Calu3 (cell line): ENCODE measurements at places on chromosomes 13 and 19. TPM values are rescaled to one million over a fixed set of nuclear protein-coding genes. Genes with fewer than 3 reads are reported as not detected.

- DNase-seq = no peak
These were observed 3.3 kb downstream of the ATP5F1D start for GRCh38 chr19:1244693-1245451.

GRCh38 chr19:41420101-41420880 is 6.9 kb downstream of the B3GNT8 start:
- no peak for DNase-seq

- no peak for DNase-seq
These were observed at the start of gene GNG8 for GRCh38 chr19:46635920-46636761. Gene GNG8, minus strand, starts transcription at chr19:46636202. Its CDS starts 1,520 bp downstream, at chr19:46634682.

DNA sequence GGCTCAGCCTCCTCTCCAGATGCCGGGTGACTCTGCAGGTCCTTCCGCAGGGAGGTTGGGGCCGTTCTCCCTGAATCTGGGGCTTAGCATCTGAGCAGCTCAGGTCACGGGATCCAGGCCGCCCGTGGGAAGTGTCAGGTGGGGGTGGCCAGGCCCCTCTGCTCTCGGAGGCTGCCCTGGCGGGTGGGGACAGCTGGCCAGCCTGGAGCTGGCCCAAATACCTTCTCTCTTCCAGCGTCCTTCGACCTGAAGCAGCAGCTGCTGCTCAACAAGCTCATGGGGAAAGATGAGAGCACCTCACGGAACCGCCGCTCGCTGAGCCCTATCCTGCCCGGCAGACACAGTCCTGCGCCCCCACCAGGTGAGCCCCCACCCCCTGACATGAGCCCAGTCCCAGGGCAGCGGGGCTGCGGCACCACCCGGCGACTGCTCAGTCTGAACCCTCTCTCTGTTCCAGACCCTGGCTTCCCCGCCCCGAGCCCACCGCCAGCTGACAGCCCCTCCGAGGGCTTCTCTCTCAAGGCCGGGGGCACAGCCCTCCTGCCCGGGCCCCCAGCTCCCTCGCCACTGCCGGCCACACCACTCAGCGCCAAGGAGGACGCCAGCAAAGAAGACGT is 19.1 kb downstream of the PEX11G start:
- no peak for DNase-seq

GRCh38 chr19:33683881-33684537 is 62.3 kb downstream of the CHST8 start:
- DNase-seq = peak; percentile 49

GRCh38 chr13:65929436-65929835 is 1300.7 kb downstream of the PCDH9 start:
- no peak for DNase-seq

GRCh38 chr19:48874303-48875135 is 2.3 kb downstream of the PPP1R15A start:
- DNase-seq = no peak

- no peak for DNase-seq
These were observed 17.5 kb upstream of the ZNF492 start for GRCh38 chr19:22616659-22617058.

GRCh38 chr13:102881819-102882686 is 36.2 kb downstream of the ERCC5 start:
- DNase-seq = no peak

DNA sequence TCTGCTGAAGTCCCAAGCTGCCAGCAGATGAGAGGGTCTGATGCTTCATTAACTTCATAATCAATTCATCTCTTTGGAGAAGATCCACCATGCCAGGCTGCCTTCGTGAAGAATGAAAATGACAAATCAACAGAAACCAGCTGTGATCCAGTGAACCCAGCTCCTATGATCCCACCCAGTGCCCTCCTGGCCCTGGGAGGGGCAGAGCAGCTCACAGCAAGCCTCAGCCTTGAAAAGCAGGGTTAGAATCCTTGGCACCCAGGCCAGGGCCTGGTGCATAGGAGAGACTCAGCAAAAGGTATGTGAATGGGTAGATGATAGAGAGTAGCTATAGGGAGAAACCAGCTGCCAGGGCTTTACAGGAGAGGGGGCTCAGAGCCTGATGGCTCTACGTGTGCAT is 43.6 kb upstream of the UQCRFS1 start:
- DNase-seq = no peak

GRCh38 chr13:110634558-110634957 is 19.2 kb downstream of the NAXD start:
- no peak for DNase-seq

DNA sequence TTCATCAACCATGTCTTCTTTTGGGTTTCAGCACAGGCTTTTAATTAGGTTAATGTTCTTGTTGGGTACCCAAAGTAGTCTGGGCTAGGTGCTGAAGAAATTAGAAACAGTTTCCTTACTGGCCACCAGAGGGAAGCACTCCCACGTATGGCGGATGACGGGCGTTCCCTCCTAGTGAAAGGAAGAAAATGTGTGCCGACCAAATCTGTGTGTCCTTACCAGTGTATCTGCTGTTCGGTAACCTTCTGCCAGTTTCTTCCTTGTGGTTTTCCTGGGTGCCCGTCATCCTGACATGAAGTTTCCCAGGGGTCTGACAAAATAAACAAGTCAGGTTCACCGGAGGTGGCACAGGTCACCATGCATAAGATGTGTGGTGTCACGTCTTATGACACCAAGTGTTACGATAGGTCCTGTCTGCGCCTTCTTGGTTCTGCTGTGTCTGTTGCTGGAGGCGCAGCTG is 6.0 kb upstream of the WDR88 start:
- DNase-seq = peak; percentile 64

DNA sequence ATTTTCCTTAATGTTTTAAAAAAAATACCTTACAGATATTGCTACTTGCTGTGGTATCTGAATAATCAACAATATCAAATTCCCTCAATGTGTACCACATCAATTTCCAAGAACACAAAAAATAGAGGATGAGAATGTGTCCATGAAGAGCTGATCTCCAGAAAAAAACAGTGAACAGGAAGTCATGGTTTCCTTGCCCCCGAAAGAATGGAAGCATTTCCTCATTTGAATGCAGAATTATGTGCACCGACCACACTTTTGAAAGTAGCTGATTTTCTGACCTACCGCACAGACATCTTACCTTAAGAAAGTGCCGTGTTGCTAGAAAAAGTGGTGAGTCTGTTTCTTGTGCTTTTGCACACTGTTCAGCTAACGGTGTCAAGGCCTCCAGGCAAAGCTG is 13.4 kb upstream of the EEF1AKMT1 start:
- no peak for DNase-seq

- DNase-seq = no peak
These were observed 4.4 kb upstream of the REXO1 start for GRCh38 chr19:1852581-1853128.

GRCh38 chr13:50548586-50548985 is 294.9 kb downstream of the DLEU7 start:
- no peak for DNase-seq

- no peak for DNase-seq
These were observed 8.0 kb upstream of the FUT2 start for GRCh38 chr19:48687776-48688175.

DNA sequence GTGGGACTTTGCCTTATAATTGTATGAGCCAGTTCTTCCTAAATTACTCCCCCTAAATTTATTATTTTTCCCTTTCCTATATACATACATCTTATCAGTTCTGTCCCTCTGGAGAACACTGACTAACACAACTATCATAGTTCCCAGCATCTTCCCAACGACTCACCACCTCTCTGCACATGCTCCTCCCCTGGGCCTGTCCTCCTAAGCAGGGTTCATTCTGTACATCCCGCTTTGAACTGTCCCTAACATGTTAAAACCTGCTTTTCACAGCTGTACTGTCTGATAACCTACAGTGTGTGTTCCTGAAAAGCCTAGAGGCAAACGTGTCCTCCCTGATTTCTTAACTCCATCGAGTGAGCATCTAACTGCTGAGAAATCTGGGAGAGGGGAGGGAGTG is 141.7 kb downstream of the EFNB2 start:
- DNase-seq = no peak

- peak; percentile 39 for DNase-seq
These were observed at the start of gene N4BP2L1 for GRCh38 chr13:32427852-32428580. Gene N4BP2L1, minus strand, starts transcription at chr13:32428130. Its CDS starts 48 bp downstream, at chr13:32428082.

- DNase-seq = no peak
These were observed 8.1 kb downstream of the STK11 start for GRCh38 chr19:1213391-1214286.

DNA sequence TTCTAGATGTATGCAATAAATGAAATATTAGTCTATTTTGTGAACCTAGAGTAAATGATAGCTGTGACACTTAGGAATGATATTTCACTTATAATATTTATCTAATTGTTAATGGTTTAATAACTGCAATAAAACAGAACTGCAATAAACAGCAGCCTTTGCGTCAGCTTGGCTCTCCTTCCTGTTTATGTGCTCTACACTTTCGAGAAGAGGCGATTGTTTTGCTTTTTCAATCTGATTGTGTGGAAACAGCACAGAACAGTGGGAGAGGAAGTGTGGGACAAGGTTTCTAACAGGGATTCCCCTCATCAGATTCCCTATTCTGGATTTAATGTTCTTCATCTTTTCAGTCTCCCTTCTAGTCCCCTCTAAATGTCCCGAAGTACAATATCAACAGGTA is 17.3 kb upstream of the TRPC4 start:
- DNase-seq = no peak

DNA sequence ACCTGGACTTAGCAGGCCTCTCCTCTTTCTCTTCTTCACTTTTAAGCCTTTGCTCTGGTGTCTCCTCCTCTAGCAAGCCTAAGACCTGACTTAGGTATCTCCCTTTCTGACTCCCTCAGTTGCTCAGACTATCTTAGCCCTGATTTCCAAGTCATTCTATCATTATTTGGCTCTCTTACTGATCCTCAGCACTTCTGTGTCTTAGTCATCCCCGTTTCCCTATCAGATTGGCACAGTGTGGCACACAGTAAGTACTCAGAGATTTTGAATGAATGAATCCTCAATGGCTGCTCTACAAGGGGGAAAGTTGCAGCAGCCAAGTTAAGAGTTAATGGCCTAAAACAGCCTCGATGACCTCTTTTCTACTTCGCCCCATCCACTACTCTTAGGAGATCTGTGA is 8.2 kb downstream of the KCTD12 start:
- no peak for DNase-seq

DNA sequence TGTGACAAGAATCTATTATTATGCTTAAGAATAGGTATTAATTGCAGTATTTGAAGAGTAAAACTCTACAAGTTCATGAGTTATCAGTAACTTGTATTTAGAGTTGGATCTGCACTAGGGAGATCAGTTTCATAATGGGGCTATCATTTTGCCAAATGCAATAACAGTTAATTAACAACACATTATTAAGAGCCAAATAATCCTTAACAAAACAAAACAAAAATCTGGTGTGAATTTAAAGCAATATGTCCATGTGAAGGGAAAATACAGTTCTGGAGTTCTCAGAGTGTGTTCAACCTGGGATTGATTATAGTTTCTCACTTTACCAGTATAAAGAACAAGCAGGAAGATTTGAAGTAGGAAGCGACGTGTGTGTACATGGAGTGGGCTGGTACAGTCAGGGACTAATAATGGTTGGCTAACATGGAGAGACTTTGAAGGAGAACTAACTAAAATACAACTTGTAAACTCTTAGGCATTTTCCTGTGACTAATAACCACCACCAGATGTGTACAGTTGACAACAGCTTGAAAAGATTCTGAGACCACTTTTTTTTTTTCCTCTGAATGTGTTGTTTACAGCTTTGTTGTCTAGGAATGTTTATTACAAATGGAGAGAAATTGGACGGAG is 58.5 kb downstream of the POSTN start:
- no peak for DNase-seq

GRCh38 chr19:45547211-45547770 is 37.3 kb downstream of the OPA3 start:
- no peak for DNase-seq

GRCh38 chr13:71278512-71278911 is 588.5 kb downstream of the DACH1 start:
- DNase-seq = no peak

DNA sequence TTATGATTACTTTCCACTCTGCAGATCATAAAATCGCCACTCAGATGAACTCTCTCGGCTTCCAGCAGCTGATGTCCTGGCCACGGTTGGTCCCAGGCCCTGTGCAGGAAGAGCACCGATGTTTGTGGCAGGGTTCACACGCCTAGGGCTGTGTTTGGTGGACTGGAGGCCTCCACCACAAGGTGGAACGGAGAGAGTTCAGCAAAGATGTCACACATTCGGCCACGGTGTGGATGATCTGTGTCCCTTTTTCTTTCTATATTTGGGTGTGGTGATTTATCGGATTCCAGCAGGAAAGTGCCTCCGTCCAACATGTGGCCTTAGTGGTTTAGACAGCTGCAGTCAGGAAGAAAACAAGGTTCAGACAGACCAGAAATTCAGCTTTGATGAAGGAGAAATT is 521 bp upstream of the SHISA2 start:
- no peak for DNase-seq

DNA sequence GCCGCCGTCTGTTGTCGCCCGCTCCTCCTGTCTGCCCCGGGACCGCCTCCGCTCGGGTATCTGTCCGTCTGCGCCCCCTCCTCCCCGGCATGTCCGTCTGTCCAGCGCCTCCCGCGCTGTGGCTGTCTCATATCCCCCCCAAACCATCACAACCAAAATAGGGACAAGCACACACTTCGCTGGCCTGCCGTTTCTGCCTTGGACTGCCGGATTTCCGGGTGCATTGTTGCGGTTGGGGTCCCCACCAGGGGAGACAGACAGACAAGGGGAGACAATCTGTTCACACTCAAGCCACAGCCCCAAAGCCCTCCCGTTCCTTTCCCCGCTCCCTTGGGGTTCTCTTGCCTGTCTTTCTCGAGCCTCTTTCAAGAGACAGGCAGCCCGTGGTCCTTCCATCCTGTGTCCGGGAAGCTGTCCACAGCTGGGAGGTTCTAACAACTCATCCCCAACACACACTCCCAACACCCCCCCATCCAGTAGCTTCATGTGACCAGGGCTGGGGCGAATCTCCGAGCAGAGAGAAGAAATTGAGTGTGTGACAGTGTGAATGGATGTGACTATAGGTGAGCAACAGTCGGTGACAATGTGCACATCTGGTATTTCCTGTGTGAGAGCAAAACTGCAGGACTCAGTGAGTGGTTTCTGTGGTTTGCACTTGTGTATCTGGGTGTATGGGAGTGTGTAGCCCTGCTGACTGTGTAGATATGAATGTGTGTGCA is 16.5 kb upstream of the FOSB start:
- no peak for DNase-seq

Gene HIPK4
- total RNA-seq = 0.14 TPM in 1 of 2 replicates, not detected in the other

Gene OR7D4
- total RNA-seq = not detected in 2 replicates

Gene BBC3
- total RNA-seq = 8.6 and 9.8 TPM in 2 replicates

Gene FBXO27
- 9.6 and 14.6 TPM in 2 replicates for total RNA-seq

Gene GPR12
- total RNA-seq = not detected in 2 replicates

Gene CEACAM7
- 5.9 and 9.0 TPM in 2 replicates for total RNA-seq

Gene SLC17A7
- total RNA-seq = not detected in 2 replicates

Gene ZFR2
- total RNA-seq = not detected in 2 replicates

Gene CAPS
- 39.9 and 45.7 TPM in 2 replicates for total RNA-seq

Gene ELANE
- not detected in 2 replicates for total RNA-seq

Gene SULT2B1
- 0.64 TPM in 1 of 2 replicates, not detected in the other for total RNA-seq

Gene TUBA3C
- total RNA-seq = not detected in 2 replicates

Gene DMAC2
- 50.5 and 50.8 TPM in 2 replicates for total RNA-seq

Gene CSNK1G2
- total RNA-seq = 54.5 and 59.2 TPM in 2 replicates

Gene PROZ
- total RNA-seq = not detected in 2 replicates

Gene SHC2
- total RNA-seq = 8.3 and 8.4 TPM in 2 replicates

Gene LILRA1
- not detected in 2 replicates for total RNA-seq

Gene KLC3
- total RNA-seq = 3.3 and 4.5 TPM in 2 replicates

Gene FLT1
- total RNA-seq = not detected in 2 replicates

Gene UGGT2
- 11.1 and 12.1 TPM in 2 replicates for total RNA-seq

Gene SOX1
- not detected in 2 replicates for total RNA-seq
